ENCODE measurements at places on chromosomes 12 and 14. TPM values are rescaled to one million over a fixed set of nuclear protein-coding genes. Genes with fewer than 3 reads are reported as not detected.

DNA sequence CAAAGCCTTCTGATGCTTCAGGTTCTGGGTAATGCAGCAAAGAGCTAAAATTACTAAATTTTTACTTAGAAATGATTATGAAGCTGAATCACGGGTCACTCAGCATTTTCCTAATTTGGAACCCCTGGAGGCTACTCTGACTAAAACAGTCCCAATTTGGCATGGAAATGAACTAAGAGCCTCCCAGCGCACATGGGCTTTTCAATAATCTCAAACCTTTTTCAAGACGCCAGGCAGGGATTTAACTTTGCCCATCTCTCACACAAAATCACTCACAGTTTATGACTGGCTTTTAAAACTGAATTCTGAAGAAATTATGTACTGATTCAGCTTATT is 68.3 kb downstream of the LLPH start:
- no peak for DNase-seq

DNA sequence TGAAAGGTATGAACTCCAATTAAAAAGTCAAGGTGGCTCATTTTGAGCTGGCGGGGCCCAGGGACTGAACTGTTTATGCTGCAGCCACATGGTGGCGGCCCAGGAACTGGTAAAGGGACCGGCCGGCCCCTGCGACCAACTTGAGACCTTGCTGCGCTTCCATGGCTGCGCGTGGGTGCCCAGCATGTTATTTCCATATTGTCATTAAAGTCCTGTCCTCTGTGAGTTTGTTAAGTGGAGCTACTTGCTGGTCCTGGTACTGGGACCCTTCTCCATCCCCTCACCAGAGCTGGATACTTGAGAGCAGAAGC is 62.3 kb downstream of the BEGAIN start:
- no peak for DNase-seq

- no peak for DNase-seq
These were observed 32.9 kb downstream of the TSPAN8 start for GRCh38 chr12:71124835-71125460.

- no peak for DNase-seq
These were observed 394.4 kb downstream of the PCNX1 start for GRCh38 chr14:71301611-71302010.

DNA sequence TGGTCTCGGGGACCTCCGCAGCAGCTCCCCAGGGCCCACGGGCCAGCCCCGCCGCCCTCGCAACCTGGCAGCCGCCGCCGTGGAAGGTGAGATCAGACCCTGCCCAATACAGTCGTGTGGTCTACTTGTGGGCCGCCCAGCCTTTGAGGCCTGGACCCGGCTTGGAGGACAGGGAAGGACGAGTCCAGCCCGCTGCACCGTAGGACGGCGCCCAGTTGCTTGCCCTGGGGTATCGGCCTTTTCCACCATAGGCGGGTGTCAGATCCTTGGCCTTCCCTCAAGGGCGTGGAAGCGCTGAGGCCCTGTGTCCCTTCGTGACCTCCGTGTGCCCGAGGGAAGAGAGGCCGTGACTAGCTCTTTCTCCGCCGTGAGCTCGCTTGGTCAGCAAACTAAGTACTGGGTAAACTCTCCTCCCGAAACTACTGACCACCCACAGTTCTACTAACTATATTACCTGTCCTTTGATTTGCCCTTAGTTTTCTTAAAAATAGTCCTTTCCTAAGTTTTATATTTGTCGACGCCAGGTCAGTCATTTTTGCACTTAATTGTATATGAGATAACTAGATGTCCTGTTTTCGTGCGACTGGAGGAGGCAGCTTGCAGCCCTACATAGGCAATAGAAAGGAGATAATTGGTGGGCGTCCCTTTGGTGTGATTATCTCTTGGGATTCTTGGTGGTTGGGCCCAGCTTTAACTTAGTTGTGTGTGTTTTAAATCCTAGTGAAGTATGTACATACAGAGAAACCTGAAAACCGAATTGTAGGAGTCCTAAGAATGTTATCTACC is 757 bp downstream of the SLC25A3 start:
- no peak for DNase-seq

DNA sequence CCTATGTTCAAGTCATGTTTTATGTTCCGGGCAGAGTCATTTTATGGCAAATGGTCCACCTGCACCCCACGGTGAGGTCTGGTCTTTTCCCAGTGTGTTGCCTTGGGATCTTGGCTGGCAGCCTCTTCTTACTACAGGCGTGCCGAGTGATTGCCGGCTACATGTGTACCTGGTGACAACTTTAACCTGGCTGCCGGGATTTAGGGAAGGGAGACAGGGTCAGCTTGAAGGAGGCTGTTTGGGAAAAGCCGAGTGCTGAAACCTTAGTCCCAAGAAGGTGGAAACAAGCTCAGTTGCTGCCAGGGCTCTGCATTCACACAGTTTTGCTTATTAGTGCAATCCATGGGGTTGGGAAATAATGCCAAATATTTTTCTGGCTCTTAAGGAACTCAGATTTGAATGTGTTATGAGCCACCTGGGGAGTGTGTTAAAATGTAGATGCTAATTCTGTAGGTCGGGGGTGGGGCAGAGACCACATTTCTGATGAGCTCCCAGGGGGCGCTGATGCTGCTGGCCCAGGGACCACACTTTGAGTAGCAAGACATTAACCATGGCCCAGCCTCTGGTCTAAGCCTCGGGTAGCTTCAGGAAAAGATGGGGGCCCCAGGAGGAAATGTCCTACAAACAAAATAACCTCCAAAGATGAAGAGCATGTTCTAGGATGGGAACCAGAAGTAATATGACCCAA is 179.6 kb downstream of the TBX5 start:
- no peak for DNase-seq

GRCh38 chr14:100419856-100420255 is 96.7 kb downstream of the SLC25A47 start:
- DNase-seq: no peak

- no peak for DNase-seq
These were observed 714.6 kb downstream of the DIO2 start for GRCh38 chr14:79496701-79497100.

DNA sequence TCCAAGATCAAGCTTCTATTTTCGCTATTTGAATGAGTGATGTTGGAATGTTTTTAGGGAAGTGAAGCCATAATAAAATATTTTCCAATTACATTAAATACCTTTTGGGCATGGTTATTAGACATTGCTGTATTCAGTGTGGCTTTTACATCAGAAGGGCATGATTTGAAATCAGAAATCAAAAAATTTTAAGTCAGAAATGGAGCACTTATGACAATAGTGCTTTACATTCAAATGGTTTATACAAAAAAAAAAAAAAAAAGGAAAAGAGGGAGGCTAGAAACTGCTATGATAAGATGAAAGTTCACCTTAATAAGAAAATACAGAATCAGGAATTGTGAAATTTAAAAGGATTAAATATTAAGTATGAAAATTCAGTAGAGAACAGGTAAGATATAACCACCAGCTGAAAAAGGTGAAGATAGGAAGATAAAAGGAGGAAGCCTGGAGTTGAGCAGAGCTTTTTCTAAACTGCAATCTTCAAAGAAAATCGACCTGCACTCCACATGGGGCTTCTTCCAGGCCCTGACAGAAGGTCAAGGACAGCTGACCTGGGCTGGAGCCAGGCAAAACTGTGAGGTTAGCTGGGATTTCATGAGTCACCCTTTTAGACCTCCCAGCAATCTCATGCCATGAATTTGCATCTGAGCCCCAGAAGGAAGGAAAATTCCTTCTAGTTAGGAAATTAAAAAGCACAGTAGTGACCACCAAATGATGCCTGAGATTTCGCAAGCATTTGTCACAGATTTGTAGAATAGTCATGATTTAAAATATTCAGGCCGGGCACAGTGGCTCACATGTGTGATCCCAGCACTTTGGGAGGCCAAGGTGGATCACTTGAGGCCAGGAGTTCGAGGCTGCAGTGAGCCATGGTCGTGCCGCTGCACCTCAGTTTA is 23.4 kb upstream of the BMP4 start:
- no peak for DNase-seq

Gene TAS2R8
- not detected for polyA plus RNA-seq

Gene PTPRB
- 15.9 TPM for polyA plus RNA-seq
